ENCODE measurements at places on chromosomes 3 and 15.

- no peak for DNase-seq
Observed at GRCh38 chr3:127479449-127479848, 111.1 kb downstream of the TPRA1 start.

DNA sequence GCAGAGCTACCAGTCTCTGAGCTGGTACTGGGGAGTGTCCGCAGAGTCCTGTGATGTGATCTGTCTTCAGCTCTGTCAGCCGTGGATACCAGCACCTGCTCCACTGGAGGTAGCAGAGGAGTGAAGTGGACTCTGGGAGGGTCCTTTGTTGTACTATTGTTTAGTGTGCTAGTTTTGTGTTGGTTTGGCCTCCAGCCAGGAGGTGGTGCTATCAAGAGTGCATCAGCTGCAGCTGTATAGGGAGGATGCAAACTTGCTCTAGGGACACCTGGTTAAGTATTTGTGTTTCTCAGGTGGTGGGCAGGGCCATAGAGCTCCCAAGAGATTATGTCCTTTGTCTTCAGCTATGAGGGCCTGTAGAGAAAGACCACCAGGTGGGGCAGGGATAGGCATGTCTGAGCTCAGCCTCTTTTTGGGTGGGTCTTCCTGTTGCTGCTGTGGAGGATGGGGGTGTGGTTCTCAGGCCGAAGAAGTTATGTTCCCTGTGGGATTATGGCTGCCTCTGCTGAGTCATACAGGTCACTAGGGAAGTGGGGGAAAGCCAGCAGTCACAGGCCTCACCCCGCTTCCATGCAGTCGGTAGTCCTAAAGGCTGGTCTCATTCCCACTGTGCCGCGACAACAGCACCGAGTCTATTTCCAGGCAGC is 443.2 kb upstream of the TBL1XR1 start:
- no peak for DNase-seq

GRCh38 chr15:85786781-85787114 is 8.0 kb downstream of the KLHL25 start:
- no peak for DNase-seq

DNA sequence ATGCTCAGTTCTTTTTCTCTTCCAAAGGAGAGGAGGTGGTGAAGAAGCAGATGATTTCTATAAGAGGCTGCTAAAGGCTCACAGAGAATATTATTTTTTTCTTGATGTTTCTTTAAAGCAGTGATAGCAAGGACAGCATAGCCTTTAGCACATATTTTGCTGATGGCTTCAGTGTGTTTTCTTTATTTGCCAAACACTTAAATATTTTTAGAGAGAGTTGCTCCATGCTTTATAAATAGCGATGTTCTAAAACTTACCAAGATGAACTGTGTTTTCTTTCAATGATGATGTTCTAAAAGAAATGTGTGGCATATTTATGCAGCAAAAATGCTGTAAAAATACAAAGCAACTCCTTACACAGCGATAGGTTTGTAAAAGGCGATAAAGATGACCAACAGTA is 11.8 kb upstream of the KCNAB1 start:
- DNase-seq = no peak

DNA sequence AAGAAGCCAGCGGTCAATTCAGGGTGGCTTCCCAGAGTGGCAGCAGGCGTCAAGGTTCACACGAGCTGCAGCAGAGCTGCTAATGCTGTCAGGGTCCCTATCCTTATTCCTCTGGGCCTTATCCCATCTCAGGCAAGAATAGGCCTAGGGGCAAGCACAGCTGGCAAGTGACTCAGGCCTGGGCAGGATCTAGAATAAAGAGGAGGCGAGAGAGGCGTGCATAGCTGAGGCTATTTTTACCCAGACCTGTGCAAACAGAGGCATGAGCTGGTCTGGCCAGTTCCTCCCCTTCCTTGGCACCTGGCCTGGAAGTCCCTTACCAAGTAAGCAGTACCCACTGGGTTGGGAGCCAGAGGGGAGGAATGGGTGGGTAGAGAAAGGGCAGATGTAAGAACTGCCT is 12.2 kb upstream of the VIPR1 start:
- no peak for DNase-seq

GRCh38 chr15:28107111-28107903 is 8.2 kb upstream of the OCA2 start:
- no peak for DNase-seq

DNA sequence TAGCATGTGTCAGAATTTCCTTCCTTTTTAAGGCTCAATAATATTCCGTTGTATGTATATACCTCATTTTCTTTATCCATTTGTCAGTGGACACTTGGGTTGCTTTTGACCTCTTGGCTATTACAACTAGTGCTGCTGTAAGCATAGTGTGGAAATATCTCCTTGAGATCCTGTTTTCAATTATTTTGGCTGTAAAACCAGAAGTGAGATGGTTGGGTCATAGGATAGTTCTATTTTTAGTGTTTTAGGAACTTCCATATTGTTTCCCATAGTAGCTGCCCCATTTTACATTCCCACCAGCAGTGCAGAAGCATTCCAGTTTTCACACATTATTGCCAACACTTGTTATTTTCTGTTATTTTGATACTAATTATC is 70.4 kb upstream of the C15orf39 start:
- no peak for DNase-seq

DNA sequence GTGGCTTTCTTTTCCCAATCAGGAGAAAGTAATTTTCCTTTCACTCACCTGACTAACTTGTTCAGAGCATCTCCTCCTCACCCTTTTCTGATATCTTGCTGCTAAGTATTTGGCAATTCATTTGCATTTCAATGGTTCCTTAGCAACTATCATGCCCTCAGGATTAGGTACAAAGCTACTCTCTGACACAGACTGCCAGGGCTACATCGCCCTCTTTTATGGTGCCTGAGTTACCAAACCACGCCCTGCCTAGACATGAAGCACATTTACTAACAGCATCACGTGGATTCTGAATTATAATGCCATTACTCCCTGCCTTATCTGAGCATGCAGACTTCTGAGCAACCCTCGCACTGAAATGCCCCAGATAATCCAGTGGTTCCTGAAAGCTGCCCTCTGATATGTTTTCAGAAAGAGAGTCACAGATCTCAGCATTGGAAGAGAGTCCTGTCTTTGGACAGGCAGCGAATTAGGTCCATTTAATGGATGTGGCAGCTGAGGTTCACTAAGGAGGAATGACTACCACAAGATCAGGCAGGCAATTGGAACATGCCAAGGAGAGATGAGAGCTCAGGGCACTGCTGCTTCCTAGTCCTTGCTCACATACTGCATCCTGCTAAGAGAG is 14.5 kb downstream of the EPHB1 start:
- DNase-seq = no peak

DNA sequence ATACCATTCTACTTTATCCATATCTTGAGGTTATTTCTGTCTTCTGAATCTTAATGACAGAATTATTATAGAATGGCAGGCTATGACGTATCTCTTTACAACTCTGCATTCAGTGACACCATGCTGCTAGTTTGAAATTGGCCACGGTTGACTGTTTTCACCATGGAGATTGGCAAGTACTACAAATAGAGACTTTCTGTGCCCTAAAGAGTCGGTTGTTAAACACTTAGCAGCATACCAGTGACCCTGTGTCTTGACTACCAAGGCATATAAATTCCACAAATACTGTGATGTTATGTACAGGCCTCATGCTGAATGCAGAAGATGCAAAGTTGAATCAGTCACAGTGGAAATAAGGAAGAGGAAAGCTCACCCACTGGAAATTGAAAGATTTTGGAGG is 67.0 kb upstream of the CADPS start:
- no peak for DNase-seq

DNA sequence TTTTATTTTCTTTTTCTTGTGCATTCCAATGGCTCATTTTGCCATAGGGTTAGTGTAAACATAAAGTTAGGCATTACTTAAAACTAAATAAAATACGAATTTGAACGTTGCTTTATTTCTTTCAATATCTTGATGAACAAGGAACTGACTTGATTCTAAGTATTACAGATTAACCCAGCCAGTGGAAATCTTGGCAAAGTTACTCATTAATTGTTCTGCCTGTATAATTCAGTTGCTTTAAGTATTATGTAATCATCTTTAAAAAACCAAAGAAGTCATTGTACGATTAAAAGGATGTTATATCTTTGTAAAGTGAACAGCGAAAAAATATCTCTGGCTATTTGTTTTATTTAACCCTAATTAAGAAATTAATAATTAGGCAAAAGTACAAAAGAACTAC is 737.9 kb upstream of the BCHE start:
- no peak for DNase-seq

- DNase-seq = no peak
Observed at GRCh38 chr3:194686414-194686815, 732 bp downstream of the FAM43A start.

- DNase-seq = no peak
Observed at GRCh38 chr15:69920221-69920620, 177.5 kb downstream of the TLE3 start.

GRCh38 chr15:56341201-56341600 is 24.0 kb upstream of the TEX9 start:
- no peak for DNase-seq

GRCh38 chr3:174346571-174346970 is 512.6 kb upstream of the NAALADL2 start:
- no peak for DNase-seq

GRCh38 chr3:94735354-94735753 is 672.5 kb downstream of the NSUN3 start:
- DNase-seq = no peak

GRCh38 chr15:97023488-97023844 is 693.0 kb downstream of the NR2F2 start:
- DNase-seq = no peak

DNA sequence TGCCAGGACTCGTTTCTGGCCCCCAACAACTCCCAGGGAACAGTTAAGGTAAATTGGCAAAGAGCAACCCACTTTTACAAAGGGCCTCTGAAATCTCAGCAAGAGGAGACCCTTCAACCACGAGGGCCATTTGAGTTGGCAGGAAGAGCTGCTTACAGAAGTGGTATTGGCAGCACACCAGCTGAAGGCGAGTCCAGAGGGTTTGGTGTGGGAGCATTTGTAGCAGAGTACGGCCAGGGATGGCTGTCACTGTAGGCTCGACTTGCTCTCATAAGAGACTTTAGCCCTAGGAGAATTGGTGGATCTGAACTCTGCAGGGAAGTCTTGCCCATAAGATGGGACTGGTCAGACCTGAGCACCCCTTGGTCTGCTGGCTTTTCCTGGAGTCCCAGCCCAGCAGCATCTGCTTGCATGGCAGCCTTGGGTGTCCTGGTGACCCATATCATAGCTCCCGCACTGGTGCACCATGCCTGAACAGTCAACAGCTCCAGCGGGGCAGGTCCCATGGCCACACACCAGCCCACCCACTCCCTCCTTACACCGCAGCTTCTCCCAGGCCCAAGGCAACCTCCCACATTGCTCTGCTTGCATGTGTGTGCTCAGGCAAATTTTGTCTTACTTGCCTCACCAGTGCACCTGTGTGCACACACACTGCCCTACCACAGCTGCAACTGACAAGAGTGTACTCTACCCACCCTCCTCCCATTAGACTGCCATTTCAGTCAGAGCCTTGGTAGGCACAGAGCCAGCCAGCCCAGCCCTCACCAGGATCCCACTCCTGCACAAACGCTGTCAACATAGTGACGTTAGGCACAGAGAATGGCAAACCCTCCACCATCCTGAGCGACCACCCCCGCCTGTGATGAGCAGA is 861.6 kb upstream of the DPPA4 start:
- DNase-seq = no peak

DNA sequence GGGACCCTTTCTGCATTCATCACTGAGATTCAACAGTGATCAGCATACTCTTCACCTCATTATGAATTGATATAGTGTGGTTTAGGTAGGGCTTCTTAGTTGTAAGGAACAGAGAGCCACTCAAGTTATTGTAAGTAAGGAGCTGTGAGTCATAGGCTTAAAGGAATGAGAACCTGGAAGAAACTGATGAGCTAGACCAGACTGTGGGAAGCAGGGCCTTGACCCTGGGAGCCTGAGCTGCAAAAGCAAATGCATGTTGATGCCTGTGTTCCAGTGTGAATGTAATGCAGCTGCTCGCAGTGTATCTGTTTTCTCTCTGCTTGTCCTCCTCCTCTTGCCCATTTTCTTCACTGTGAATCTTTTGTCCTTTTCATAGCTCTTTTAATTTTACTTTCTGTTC is 13.6 kb downstream of the ZKSCAN7 start:
- DNase-seq = no peak

- DNase-seq = no peak
Observed at GRCh38 chr15:63597038-63597790, at the start of gene FBXL22. TSS of gene FBXL22 (plus strand) at chr15:63597387. CDS start at chr15:63597393, 6 bp downstream.

DNA sequence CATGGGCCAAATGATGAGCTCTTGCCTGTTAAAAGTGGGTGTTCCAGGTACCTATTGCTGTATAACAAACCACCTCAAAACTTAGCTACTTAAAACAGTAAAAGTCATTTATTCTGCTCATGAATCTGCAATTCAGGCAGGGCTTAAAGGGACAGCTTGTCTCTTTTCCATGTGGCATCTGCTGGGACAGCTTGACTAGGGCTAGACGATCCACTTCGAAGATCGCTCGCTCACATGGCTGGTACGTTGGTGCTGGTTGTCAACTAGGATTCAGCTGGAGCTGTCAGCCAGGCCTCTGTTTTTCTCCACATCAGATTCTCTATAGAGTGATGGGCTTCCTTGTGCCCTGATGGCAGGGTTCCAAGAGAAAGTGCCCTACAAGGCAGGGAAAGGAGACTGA is 581.3 kb downstream of the NTRK3 start:
- DNase-seq = no peak

GRCh38 chr3:75180945-75181298 is 483.2 kb upstream of the FRG2C start:
- no peak for DNase-seq

DNA sequence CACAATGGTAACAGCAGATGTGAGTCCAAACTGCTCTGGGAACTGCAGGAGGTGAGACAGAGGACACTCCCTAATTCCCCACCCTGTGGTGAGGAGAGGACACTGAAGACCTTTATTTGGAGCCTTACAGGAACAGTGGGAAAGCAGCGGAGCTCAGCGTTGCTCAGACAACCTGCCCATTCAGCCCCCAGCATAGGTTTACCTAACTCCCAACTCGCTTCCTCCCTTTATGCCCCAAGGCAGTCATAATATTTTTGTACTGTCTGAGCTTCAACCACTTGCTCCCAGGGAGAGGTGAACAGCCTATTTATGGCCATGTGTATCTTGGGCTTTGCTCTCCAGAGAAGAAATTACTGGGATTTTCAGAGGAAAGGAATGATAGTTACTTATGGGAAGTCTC is 34.1 kb downstream of the SHC4 start:
- no peak for DNase-seq

GRCh38 chr3:195071916-195072820 is 198.8 kb downstream of the XXYLT1 start:
- DNase-seq = no peak

DNA sequence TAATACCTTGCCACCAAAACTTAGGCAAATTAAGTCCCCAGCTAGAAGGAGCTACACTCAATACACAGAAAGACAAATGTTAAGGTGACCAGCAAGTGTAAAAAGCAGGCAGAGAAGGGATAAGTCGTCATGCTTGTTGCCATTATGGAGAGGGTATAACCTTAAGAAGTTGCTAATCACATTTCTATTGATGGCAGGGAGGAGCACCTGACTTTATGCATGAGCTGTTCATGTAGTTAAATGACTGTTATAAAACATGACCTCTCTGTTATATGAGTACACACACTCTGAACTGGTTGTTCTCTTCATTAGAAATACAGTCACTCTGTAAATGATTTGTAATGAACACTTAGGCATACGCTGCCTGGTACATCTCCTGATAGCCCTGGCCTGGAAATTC is 6.6 kb upstream of the CCNL1 start:
- DNase-seq = no peak

- DNase-seq = no peak
Observed at GRCh38 chr3:61369678-61370077, 118.4 kb upstream of the FHIT start.

GRCh38 chr3:28278918-28279317 is 37.5 kb downstream of the CMC1 start:
- DNase-seq = no peak

- no peak for DNase-seq
Observed at GRCh38 chr3:155491696-155492095, 198.2 kb upstream of the STRIT1 start.
